ENCODE measurements at places on chromosomes 3 and 15. TPM values are rescaled to one million over a fixed set of nuclear protein-coding genes. Genes with fewer than 3 reads are reported as not detected.

- no peak for DNase-seq
These were observed 137.4 kb downstream of the STT3B start for GRCh38 chr3:31670136-31670535.

DNA sequence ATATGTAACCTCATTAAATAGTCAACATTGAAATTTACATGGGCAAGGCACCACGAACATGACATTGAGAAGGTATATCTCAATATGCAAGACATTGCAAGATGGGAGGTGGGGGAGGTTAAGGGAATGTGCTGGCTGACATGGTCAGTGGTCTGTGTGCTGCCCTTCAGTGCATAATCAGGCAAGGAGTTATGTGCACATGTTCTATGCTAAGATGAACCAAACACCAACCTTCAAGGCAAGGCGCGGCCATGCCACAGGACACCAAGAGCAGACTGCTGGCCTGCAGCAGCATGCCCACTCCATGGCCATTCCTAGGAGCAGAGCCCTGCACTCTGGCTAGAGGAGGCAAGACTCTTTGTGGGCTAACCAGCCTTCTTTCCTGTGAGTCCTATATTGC lies 40.9 kb upstream of the TSPAN3 start:
- DNase-seq = no peak

DNA sequence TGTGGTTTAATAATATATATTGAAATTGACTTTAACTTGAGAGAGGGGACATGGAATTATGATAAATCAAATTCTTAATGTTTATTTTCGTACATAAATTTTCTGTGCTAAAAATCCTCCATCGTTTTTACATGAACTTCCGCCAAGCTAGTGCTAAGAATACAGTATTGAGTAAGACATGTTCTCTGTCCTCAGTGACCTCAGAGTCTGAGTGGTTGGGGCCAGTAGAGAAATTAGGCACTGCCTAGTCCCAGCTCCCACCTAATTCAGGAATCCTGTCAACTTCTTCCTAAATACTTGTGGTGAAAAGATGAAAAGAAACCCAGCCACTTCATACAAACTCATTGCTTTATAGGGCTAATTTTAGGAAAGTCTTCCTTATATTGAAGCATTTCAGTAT lies 110.3 kb downstream of the PPP2R3A start:
- DNase-seq = peak; percentile 13

- DNase-seq = peak; percentile 17
These were observed 61.2 kb downstream of the RFTN1 start for GRCh38 chr3:16452261-16452660.

- no peak for DNase-seq
These were observed 63.1 kb downstream of the AP4E1 start for GRCh38 chr15:50971542-50971941.

- peak; percentile 88 for DNase-seq
These were observed 82.3 kb upstream of the NPHP3 start for GRCh38 chr3:132804498-132804897.

- peak; percentile 99 for DNase-seq
These were observed 431.6 kb upstream of the RASGRP1 start for GRCh38 chr15:38996111-38996631.

Gene CALML4
- 1.3 TPM for total RNA-seq

GRCh38 chr3:40588406-40588805 lies 63.6 kb downstream of the ZNF621 start:
- DNase-seq = peak; percentile 16

DNA sequence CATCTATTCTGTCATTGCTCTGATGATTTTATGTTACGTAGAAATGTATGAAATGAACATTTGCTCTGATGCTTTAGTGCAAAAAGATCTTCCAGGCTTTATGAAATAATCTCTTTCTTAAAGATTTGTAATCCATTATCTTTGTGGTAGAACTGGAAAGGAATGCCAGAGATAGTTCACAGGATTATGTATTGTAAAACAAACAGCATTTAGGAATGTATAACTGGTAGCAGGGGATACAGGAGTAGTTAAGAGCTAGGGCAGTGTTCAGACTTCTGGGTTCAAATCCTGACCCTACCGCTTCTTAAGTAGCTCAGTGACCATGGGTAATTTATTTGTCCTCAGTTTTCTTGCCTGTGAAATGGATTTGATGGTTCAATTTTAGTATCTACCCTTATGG lies 429.8 kb upstream of the TPM1 start:
- no peak for DNase-seq

DNA sequence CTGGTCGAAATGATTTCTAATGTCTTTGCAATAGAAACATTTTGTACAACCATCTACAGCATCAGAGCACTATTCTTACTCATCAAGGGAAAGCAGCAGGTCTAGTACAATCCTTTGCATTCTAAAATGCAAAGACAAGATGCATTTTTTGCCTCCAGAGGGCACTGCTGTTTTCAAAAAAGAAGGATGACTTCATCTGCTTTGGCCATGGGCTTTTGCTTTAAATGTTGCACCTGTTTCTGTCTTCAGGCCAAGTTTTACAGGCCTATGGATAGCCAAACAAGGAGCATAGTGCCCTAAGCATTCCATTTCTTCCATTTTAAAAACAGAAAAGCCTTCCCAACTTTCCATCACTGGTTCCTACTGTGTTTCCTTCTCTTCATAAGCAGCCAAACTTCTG lies 3.4 kb downstream of the PARP9 start:
- peak; percentile 70 for DNase-seq

Gene SNAPC5
- 42.3 TPM for total RNA-seq

Gene ANKRD63
- total RNA-seq = not detected

- DNase-seq = no peak
These were observed 87.6 kb upstream of the ACKR4 start for GRCh38 chr3:132509506-132509905.

- DNase-seq = no peak
These were observed at the start of gene LSMEM2 for GRCh38 chr3:50278880-50279224. Gene LSMEM2, plus strand, starts transcription at chr3:50279087. Its CDS starts 27 bp downstream, at chr3:50279114.

Gene COL7A1
- 129 TPM for total RNA-seq

DNA sequence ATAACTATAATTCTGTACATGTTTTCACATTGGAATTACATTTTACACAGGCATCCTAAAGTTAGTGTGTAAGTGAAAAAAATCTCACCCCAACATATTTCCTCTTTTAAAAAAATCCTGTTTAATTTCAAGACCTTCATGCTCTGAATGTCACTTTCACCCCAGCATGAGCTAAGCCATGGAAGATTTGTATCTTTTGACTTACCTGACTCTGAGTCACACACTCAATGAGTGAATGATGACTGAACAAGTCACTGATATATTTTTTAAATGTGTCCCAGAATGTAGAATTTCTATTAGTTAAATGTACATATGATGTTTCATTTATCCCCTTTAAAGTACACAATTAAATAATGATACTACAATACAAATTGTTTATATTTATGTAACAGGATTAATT lies 199.9 kb upstream of the RBMS3 start:
- DNase-seq = no peak

DNA sequence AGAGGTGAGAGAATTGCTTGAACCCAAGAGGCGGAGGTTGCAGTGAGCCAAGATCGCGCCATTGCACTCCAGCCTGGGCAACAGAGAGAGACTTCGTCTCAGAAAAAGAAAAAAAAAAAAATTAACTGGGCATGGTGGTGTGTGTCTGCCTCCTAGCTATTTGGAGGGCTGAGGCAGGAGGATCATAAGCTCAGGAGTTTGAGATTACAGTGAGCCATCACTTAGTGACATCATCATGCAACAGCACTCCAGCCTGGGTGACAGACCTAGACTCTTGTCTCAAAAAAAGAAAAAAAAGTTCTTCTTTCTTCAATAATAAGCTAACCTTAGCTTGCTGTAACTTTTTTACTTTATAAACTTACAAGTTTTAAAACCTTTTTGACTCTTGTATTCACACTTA lies 99.8 kb downstream of the SLMAP start:
- DNase-seq = no peak

Gene PPP2R3A
- 36.6 TPM for total RNA-seq

GRCh38 chr3:36792342-36792741 lies 28.0 kb upstream of the DCLK3 start:
- peak; percentile 17 for DNase-seq

- DNase-seq = no peak
These were observed 33.7 kb downstream of the TLE3 start for GRCh38 chr15:70063980-70064379.

GRCh38 chr3:31449318-31449717 lies 83.4 kb upstream of the STT3B start:
- DNase-seq = no peak

Gene SLC12A1
- 0.17 TPM for total RNA-seq

Gene ASB14
- not detected for total RNA-seq

DNA sequence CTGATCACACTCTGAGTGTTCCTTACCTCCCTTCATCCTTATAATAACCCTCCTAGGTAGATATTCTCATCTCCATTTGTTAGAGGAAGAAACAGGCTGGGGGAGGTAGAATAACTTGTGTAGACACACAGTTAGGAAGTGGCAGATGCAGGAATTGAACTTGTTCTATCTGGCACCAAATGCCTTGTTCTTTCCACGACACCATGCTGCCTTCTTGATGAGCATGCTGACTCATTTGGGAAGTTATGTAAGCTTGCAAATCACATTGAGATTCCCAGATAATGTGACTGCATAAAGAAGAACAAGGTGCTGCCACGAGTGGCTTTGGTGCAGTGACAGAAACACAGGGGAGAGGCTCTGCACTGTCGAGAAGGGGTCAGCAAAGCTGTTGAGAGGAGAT lies 27.5 kb upstream of the NDUFB4 start:
- DNase-seq = peak; percentile 65

DNA sequence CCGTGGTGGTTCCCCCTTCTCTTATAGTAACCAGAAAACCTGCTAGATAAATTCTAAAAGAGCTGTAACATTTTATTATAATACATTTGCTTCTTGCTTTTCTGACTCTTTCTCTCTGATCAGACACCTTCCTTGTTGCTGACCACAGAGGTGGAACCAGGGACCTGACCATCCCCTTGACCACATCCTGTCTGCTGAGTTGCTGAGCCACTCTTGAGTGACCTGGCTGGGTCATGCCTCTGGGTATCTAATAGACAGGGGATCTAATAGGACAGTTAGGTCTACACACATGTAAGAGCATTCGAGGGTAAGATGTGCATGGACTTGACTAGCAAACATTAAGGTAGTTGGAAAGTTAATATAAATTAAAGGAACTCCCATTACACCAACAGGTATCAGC lies 22.8 kb upstream of the TRIM59 start:
- peak; percentile 70 for DNase-seq

All from renal cortical epithelial cell (primary cell).